Peyer's patch (tissue), 4 donors: ENCODE measurements at places on chromosomes 12 and 14.
A peak's percentile ranks its signal among the peaks of the same experiment; 100 is the strongest.

DNA sequence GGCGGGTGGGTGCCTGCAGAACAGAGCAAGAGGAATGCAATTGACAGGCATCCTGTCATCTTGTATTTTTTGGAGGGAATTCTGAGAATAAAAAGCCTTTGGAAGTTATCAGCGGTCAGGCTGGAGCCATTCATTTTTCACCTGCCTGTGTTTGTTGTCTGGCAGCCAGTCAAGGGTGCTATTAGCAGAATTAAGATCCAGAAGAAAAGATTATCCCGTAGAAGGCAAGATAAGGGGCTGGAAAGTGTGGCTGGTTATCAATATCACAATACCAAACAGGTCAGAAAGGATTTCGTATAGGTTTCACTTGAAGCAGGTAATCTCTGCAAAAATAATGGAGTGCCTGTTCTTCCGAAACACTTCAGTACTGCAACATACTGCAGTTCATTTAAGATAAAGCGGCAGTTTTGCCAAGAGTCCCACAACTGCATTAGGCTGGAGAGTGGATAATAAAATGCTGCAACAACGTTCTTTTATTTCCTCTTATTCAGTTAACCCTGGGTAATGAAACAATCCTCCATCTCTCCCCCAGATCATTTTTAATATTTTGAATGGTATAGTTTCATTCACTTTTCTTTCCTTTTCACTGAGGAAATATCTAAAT, 171.2 kb upstream of the CDKN3 start:
- DNase-seq: no peak
- no peak overlapping the region for H3K4me3 ChIP-seq
- no peaks in the 10 kb centered on the region for H3K27me3 ChIP-seq

GRCh38 chr14:102778338-102779083, 1.3 kb downstream of the TRAF3 start:
- H3K36me3 ChIP-seq: no peaks in the 10 kb centered on the region
- peak overlapping the region; percentile 94 for H3K4me3 ChIP-seq
- no peak for DNase-seq
- H3K27ac ChIP-seq: peak overlapping the region; percentile 93
- no peaks in the 10 kb centered on the region for H3K27me3 ChIP-seq
- H3K4me1 ChIP-seq: peaks cover 11% of the 10 kb centered on the region

GRCh38 chr14:41785696-41786095, 179.0 kb downstream of the LRFN5 start:
- no peaks in the 10 kb centered on the region for H3K36me3 ChIP-seq
- no peaks in the 10 kb centered on the region for H3K4me1 ChIP-seq
- H3K4me3 ChIP-seq: no peak overlapping the region
- no peak for DNase-seq
- H3K27me3 ChIP-seq: no peaks in the 10 kb centered on the region

DNA sequence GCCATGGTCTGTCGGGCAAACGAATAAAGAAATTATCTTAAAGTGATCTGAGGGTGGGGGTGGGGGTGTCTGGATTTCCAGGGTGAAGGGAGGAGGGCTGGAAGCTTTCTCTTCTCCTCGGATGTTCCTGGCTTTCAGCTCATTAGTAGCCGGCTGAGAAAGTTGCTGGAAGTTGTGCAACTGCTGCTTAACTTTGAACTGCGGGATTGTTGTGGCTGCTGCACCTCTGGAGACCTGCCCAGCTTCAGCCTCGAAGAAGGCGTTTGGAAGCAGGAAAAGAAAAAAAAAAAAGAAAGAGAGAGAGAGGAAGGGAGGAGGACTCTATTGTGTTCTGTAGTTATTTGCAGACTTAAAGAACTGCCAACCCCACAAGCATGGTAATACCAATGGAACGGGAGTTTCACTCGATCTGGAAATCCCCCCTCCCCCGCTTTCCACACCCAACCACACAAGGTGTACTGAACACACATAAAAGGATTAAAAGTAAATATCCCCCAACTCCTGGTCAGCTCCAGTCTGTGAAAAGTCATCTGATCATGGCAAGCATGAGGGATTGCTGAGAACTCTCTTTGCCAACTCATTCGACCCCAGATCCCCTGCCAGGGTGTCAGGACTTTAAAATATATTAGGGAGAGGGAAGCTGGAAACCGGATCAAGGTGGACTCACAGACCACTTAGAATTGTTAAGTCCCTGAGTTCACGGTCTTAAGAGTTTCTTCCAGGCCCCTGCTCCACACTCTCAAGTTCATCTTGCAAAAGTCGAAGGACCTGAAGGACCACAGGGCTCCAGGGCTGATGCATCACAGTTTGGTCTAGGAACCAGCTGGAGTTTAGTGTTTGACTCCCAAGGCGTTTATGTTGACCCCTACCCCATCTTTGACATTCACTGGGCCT, at the start of gene RASSF9:
Gene RASSF9, minus strand, starts transcription at position 213 of the 894 bp plus-strand sequence. Its CDS starts 208 bp downstream, at position 5.
- peak within 1 kb of the TSS; percentile 43 for H3K27ac ChIP-seq
- H3K36me3 ChIP-seq: no peaks in the 10 kb centered on the region
- peak; percentile 78 for DNase-seq

DNA sequence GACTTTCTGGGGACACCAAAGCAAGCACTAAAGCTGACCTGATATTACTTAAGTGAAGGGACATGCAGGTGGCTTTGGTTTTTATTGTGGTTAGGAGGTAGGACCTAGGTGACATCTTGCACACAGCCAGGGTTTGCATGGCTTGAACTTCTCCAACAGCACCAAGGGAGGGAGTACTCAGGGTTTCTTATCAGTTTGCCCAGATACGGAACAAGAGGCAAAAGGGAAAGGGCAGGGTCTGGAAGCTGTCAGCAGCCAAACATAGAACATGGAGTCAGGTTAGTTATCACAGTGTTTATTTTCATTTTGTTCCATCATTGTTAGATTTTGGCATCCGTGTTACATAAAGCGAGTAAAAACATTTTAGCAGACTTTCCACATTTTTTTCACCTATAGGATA, 186.3 kb upstream of the CLEC14A start:
- no peak for DNase-seq
- H3K27ac ChIP-seq: no peak overlapping the region
- no peak overlapping the region for H3K4me3 ChIP-seq
- no peaks in the 10 kb centered on the region for H3K4me1 ChIP-seq
- no peaks in the 10 kb centered on the region for H3K27me3 ChIP-seq
- no peaks in the 10 kb centered on the region for H3K36me3 ChIP-seq

DNA sequence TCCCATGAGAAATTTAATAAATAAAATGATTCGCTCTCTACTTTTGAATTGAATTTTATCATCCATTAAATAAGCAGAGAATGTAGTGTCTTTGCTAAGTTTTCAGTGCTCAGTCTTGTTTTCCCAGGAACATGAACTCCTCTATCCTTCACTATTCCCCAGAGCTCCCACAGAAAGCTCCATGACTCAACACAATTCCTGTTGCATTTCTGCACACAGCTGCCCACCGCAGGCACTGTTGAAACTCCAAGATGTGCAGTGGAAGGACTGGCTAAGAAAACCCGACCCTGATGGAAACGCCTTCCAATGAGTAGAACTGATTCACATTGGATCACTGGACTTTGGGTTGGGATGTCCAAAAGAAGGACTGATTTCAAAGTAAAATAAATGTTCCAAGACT, 202.4 kb upstream of the AMIGO2 start:
- H3K27me3 ChIP-seq: no peaks in the 10 kb centered on the region
- no peak overlapping the region for H3K27ac ChIP-seq
- H3K4me1 ChIP-seq: peaks cover 3% of the 10 kb centered on the region
- DNase-seq: no peak
- H3K4me3 ChIP-seq: no peak overlapping the region

DNA sequence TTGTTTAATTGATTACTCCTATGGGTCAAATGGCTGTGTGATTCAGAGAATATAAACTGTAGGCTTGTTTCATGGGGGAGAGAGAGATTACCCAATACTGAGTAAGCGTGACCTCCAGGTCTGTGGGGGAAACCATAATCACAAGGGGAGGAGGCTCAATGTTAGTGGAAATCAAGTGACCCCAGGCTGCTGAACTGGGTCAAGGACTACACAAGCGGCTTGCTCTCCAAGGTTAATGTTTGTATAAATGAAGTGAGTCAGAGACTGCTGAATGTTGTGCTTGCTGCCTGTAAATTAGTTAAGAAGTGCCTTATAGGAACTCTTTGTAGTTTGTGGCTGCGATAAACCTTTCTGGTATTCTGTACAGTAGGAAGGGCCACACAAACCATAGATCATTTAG, 479.7 kb downstream of the AACS start:
- H3K27me3 ChIP-seq: no peaks in the 10 kb centered on the region
- H3K4me1 ChIP-seq: no peaks in the 10 kb centered on the region
- DNase-seq: no peak

DNA sequence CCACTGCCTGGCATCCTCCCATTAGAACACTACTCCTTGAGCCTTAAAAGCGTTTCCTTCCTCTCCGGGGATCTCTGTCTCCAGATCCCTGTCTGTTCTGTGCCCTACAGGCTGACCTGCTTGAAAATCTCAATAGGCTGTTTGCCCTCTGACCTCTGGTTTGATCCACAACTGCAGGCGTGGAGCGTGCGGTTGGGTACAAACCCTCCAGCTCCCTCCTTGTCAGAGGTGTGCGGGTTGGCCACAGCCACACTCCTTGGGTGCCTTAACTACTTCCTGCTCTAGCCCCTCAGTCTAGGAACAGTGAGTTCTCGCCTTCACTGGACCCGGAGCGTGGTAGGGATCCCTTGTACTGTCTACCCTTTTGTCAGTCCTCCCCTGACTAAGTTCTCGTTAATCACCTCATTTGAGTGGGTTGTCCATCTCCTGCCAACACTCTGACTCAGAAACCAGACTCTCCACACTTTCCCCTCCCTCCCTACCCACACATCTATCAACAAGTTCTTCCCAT, 33.1 kb downstream of the CMKLR1 start:
- no peaks in the 10 kb centered on the region for H3K4me1 ChIP-seq
- no peaks in the 10 kb centered on the region for H3K36me3 ChIP-seq
- no peak overlapping the region for H3K4me3 ChIP-seq
- peak overlapping the region; percentile 57 for H3K27ac ChIP-seq
- DNase-seq: no peak

- no peaks in the 10 kb centered on the region for H3K36me3 ChIP-seq
- H3K4me3 ChIP-seq: peak overlapping the region; percentile 30
- peak overlapping the region; percentile 97 for H3K27ac ChIP-seq
- H3K27me3 ChIP-seq: no peaks in the 10 kb centered on the region
- peak; percentile 72 for DNase-seq
- H3K4me1 ChIP-seq: peaks cover 3% of the 10 kb centered on the region
Observed at GRCh38 chr14:22819151-22819988, 4.1 kb upstream of the SLC7A7 start.

GRCh38 chr14:75628816-75629215, 31.9 kb downstream of the ERG28 start:
- no peaks in the 10 kb centered on the region for H3K4me1 ChIP-seq
- H3K27me3 ChIP-seq: no peaks in the 10 kb centered on the region
- no peak overlapping the region for H3K27ac ChIP-seq
- H3K4me3 ChIP-seq: no peak overlapping the region
- no peak for DNase-seq

DNA sequence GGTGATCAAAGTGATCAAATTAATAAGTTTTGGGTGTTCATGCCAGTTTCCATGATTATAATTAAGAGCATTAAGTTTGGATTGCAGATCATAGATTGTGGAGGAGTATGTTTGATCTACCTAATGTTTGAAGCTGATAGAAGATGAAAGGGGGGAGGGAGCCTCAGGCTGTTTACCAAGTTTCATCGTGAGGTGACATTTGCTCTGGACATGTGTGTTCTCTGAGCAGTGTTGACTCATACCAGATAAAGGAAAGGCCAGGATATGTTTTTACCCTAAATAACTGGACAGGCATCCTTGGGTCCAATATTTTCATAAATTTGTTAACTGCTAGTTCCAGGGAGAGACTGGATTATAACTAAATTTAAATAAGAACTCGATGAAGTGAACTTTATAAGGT, 3.5 kb upstream of the SEL1L start:
- H3K27ac ChIP-seq: no peak overlapping the region
- no peak for DNase-seq
- peaks cover 17% of the 10 kb centered on the region for H3K4me1 ChIP-seq

DNA sequence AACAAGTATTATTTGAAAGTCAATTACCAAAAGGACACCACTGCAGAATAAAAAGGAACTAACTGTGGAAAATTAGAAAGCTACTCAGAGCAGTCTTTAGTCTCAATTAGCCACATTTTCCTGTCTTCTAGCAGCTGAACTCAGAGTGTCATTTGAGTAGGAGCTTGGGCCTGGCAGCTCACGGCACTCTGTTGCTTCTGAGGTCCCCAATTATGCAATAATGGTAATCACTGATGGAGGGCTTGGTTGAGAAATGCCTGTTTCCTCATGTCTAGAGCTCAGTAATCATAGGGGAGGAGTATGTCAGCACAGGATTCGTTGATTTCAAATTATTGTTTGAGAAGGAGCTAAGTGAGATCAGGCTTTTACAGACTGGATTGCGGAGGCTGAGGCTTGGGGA, 108.6 kb downstream of the VRK1 start:
- no peaks in the 10 kb centered on the region for H3K36me3 ChIP-seq
- no peak for DNase-seq
- no peaks in the 10 kb centered on the region for H3K27me3 ChIP-seq
